ENCODE measurements at places on chromosomes 4 and X. TPM values are rescaled to one million over a fixed set of nuclear protein-coding genes. Genes with fewer than 3 reads are reported as not detected.

PFKFB1 gene
- 0.71 TPM for total RNA-seq

NKX6-1 gene
- not detected for total RNA-seq

SYNPO2 gene
- total RNA-seq, result 0.24 TPM

F8A2 gene
- not detected for total RNA-seq

XAGE1A gene
- not detected for total RNA-seq

STBD1 gene
- 0.09 TPM for total RNA-seq

RBMXL3 gene
- not detected for total RNA-seq

BANK1 gene
- 336 TPM for total RNA-seq

SLC9B1 gene
- total RNA-seq, result 2.5 TPM

RBMX gene
- 260 TPM for total RNA-seq

RNF212 gene
- 2.4 TPM for total RNA-seq

AMELX gene
- not detected for total RNA-seq

TKTL2 gene
- 0.11 TPM for total RNA-seq

CHIC2 gene
- 21.6 TPM for total RNA-seq

XK gene
- total RNA-seq, result 0.11 TPM

NLRP2B gene
- total RNA-seq, result not detected

IBSP gene
- not detected for total RNA-seq

SPANXA1 gene
- not detected for total RNA-seq

WAS gene
- total RNA-seq, result 101 TPM

EDA2R gene
- 0.15 TPM for total RNA-seq

UGT2A1 gene
- not detected for total RNA-seq

CFAP99 gene
- total RNA-seq, result not detected

RNF150 gene
- total RNA-seq, result not detected

NUP62CL gene
- 1.4 TPM for total RNA-seq

CLIC2 gene
- 0.44 TPM for total RNA-seq

SPRY1 gene
- 4.1 TPM for total RNA-seq

GRCh38 chr4:16240300-16240699 is 14.0 kb upstream of the TAPT1 start:
- DNase-seq, result no peak

GRCh38 chr4:90186229-90186628 is 59.0 kb downstream of the CCSER1 start:
- no peak for DNase-seq

- no peak for DNase-seq
Measured at GRCh38 chr4:77310931-77311330, 153.9 kb downstream of the CCNG2 start.

- no peak for DNase-seq
Measured at GRCh38 chr4:26206339-26206738, 114.5 kb upstream of the RBPJ start.

DNA sequence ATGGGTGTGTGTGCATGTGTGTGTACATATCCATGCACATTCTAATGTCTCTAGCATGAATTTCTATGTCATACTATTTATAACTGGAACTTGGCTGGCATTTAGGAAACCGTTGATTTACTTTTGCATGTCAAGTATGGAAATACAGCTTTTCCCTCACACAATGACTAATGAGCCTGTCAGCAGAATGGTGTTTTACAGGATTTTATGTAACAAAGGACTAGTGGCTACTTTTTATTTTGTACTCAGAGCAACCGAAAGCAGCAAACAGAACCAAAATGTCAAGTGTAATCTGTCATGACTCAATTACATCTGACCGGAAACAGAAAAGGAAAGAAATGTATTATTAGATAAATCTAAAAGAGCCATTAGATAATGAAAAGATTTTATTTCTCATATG is 1911.5 kb upstream of the AGA start:
- no peak for DNase-seq

DNA sequence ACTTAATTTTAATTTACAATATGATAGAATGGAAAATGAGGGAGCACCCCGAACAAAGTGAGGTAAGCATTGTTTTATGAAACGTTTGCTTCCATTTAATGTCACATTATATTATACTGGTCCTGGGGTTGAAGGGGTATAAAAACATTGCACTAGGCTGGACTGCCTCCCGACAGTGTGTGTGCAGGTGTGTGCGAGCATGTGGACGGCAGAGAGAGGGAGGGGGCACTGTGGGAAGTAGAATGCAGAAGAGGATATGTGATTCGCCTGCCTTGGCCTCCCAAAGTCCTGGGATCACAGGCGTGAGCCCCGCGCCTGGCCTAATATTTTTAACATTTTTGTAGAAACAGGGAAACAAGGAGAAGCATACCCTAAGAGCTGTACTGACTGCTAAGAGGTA is 36.0 kb downstream of the IRF2 start:
- DNase-seq, result no peak

DNA sequence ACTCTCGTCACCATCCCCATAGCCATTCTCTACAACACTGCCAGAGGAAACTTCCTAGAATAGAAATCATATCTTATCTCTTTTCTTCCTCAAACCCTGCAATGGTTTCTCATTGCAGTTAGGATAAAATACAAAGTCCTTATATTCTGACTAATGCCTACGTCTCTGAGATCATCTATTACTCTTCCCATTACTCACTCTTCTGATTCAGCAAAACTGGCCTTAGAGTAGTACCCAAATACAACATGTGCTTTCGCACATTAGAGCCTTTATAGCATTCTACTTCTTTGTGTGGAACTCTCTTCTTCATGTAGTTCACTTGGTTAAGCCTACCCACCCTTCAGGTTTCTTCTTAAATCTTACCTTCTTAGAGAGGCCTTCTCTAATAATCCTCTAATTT is 28.0 kb downstream of the LHFPL1 start:
- DNase-seq, result no peak

- DNase-seq, result no peak
Measured at GRCh38 chr4:4627111-4627510, 85.3 kb upstream of the STX18 start.

DNA sequence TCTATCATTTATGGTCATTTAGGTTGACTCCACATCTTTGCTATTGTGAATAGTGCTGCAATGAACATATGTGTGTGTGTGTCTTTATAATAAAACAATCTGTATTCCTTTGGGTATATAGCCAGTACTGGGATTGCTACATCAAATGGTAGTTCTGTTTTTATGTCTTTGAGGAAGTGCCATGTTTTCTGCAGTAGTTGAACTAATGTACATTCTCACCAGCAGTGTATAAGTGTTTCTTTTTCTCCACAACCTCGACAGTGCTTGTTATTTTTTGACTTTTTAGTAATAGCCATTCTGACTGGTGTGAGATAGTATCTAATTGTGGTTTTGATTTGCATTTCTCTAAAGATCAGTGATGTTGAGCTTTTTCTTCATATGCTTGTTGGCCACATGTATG is 80.5 kb downstream of the ARHGAP6 start:
- no peak for DNase-seq

DNA sequence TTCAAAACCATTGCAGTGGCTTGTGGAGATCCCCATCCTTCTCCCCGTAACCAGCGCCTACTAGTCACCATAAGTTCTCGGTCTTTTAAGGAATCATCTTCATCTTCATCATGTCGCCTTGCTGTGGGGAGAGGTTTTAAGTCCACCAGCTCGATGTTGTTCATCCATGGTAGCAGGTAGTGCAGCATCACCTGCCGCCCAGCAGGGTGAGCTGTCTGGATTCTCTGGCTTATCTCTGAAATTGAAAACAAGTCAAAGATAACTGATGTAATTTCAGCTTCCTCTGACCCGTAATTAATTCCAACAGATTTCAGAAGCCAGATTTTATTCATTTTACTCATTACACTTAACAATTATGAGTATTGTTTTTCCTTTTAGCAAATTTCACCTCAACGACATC is 67.4 kb downstream of the ZAR1 start:
- DNase-seq, result no peak

GRCh38 chr4:56979421-56980072 is 851 bp downstream of the POLR2B start:
- no peak for DNase-seq

GRCh38 chr4:13093170-13093569 is 391.0 kb downstream of the RAB28 start:
- DNase-seq, result no peak

DNA sequence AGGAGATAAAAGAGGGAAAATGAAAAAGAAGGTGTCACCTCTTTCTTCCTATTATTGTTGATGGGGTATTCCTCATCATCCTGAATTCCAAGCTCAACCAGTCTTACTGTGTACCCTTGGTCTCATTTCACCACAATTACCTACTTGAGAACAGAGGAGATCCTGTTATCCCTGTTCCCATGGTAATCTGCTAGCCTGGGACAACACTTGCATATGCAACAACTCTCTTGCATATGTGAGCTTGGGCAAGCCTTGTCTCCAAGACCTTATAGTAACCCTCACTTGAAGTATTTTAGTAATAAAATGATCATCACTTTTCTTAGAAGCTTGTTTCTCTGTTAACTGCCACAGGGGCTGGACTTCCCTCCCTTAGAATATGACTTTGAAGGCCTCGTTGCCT is 253.7 kb downstream of the NAP1L3 start:
- DNase-seq, result no peak

DNA sequence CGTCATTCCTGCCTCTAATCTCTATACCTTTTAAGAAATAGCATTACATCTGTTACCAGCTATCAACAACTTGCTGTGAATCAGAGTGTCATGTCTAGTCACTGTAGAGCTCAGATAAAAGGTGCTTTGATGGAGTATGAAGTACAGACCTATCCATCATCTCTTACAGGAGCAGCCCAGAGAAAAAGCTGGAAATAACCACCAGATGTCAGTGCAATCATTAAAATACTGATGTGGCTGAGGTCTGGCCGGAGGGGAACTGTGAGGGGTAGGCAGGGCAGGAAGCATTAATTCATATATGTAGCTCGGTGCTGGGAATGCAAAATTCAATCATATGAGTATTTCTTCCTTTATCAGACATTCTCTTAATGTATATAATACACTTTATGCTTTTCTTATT is 100.6 kb downstream of the AKAP4 start:
- no peak for DNase-seq

DNA sequence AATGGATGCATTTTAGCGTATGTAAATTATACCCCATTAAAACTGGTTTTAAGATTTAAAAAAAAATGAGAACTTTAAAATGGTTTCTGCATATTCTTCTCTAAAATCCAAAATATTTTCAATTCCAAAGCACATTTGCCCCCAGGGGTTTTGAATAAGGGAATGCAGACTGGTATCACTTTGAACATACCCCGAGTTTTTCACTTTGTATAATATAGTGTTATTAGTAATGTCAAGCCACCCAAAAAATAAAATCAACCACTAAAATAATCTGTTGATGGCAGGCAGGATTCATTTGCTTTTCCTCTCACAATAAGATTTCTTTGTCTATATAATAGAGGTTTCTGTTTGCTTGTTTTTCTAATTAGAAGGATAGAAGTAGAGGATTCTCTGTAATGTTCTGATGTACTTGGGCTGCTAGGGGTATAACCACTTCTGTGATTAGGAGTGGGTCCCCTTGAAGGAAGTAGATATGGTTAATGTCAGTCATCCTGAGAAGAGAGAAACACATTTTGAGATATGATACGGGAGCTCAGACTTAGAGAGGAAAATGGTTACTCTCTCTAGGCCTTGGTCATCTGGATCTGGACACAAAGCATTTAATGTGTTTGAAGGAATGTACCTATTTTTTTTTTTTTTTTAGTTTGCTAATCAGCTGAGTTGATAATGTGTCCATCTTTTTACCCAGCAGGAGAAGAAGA is 9.3 kb upstream of the LIN54 start:
- no peak for DNase-seq

- no peak for DNase-seq
Measured at GRCh38 chr4:55793479-55793878, 26.1 kb upstream of the EXOC1L start.

DNA sequence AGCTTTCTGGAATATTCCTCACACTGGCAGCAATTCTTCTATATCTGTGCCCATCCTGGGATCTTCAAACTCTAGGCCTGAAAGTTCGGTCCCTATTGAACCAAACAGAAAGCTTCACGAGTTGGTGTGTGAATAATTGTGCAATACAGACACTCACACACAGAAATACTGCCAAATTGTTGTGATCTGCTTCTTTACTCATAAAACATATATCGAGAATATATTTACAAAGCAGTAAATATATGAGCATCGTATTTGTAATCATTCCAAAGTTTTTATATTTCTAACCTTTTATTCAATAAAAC is 56.6 kb upstream of the BEX4 start:
- no peak for DNase-seq

- DNase-seq, result no peak
Measured at GRCh38 chrX:110472265-110472664, 113.6 kb downstream of the RTL9 start.

DNA sequence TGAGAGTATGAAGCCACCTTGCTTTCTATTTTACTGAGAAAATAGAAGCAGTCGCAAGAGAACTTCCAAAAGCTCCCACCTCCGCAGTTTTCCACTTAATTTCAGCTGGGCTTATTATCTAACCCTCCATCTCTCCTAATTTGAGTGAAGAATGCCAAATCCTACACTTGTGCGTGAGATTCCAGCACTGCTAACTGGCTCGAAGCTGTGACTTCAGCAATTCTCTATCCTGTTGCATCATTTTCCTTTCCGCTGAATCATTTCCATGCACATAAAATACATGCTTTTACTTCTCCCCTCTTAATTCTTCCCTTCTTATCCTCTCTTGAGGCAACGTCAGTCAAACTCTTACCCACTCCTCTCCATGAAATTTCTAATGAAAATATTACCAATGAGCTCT is 189.5 kb downstream of the GASK1B start:
- DNase-seq, result no peak

- no peak for DNase-seq
Measured at GRCh38 chr4:108060686-108061321, 71.1 kb downstream of the HADH start.

Measured in activated B cell treated with CpG ODN at 0.5 μM for 24 hours (primary cell).